ENCODE measurements at places on chromosomes 16 and 17.

DNA sequence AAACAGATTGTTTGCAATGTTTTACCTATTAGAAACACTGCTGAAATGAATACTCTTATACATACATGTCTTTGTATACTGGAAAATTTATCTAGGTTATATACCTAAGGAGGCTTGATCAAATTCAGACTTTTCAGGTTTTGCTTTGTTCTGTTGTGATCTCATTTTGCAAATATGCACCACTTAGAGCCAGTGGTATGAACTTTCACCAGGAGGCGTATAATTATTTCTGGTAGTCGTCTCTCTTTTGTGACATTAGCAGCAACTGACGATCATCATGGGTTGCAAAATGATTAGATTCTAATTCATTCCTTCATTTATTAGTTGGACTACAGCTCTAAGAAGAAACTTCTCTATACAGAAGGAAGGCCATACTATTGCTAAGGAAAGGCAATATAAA is 26.9 kb downstream of the AP1G1 start:
- no peak for DNase-seq

- DNase-seq = no peak
Observed at GRCh38 chr16:8108991-8109509, 481.3 kb downstream of the TMEM114 start.

DNA sequence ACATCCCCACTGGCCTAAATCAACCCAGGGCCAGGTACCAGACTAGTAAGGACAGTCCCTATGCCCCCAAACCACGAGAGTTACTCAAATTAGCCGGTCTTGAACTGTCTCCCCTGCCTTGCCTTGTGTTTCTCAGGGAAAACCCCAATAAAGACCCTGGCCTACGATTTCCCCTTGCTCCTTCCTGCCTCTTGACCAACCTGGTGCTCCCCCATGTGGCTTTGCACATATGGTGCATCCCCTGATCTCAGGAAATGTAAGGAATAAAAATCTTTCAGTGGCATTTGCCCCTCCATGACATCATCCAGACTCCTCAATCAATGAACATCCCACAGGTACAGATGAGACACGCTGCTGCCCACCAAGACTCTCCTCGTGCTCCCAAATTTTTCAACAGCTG is 87.9 kb downstream of the ZNF18 start:
- no peak for DNase-seq

DNA sequence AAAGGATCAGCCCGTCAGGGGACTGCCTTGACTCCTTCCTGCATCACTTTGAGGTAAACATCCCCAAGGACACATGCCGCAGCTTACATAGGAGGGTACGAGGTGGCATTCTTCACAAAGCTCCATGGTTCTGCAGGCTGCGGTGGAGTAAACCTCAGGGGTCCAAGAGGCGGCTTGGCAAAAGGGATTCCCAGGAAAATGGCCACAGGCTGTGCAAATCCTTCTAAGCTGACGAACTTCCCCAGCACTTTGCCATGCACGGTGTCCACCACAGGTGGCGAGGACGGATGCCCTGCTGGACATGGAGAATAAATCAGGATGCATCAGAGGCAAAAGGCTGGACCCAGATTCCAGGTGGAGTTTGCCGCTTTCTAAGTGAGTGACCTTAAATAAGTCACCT is 4.2 kb downstream of the CES1 start:
- no peak for DNase-seq

DNA sequence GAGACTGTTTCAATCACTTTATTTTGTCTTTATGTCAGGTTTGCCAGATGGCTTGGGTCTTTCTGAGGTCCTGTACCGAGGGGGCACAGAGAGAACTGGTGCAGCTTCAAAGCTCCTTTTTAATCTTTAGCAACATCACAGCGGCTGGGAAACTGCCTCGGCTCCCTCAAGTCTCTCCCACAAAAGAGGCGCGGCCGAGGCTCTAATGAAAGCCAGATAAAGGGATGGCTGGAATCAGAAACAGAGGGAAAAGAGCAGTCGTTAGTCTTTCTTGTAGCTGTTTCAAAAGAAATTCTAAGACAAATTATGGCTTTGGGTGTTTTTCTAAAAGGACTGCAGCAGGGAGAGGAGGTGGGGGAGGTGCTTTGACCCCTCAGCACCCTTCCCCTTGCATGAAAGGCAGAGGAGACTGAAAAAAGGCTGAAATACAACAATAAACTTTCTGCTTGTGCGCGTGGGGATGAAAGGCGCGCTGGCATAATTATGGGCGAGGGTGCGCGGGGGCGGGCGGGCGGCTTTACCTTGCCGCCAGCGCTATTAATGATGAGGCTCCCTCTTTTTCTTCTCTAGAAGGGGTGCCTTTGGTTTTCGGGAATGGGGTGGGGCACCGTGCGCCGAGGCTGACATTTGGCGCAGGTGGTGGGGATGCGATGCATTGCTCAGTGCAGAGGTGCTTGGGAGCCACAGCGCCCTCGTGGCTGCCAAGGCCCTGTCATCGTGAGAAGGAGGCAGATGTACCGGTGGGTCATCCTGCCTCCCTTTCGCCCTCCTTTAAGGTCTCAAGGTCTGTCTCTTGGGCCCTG is 22.3 kb upstream of the BRD7 start:
- no peak for DNase-seq

GRCh38 chr17:44220213-44221083 is 973 bp upstream of the UBTF start:
- no peak for DNase-seq

DNA sequence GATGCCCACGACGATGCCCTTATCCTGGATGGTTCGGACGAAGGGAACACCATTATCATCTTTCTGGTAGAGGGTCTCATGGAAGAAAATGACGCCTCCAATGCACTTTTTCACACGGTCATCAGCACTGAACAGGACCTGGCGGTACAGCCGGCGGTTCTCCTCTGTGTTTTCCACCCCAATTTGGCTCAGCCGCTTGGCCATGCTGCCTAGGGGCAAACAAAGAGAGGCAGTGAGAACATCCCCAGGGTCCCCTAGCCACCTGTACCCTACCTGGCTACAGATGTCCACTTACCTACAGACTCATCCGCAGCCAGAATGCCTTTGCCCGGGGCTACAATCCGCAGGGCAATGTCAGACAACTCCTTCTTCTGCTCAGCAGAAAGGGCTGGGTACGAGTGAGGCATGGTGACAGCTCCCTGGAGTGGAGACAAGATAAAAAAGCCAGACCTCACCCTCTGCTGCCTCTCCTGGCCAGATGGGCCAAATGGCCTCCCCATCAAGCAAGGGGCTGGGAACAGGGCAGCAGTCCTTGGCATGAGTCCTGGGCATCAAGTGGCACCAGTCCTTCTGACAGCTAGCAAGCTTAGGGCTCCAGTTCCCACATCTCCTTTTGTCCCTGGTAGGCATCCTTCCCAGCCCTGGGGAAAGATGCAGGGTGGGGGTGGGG is 1.4 kb downstream of the ALDOC start:
- DNase-seq = no peak

- peak; percentile 66 for DNase-seq
Observed at GRCh38 chr17:44779211-44780025, 20.6 kb downstream of the ADAM11 start.

GRCh38 chr17:17782523-17783115 is 54.2 kb downstream of the SREBF1 start:
- DNase-seq = no peak

DNA sequence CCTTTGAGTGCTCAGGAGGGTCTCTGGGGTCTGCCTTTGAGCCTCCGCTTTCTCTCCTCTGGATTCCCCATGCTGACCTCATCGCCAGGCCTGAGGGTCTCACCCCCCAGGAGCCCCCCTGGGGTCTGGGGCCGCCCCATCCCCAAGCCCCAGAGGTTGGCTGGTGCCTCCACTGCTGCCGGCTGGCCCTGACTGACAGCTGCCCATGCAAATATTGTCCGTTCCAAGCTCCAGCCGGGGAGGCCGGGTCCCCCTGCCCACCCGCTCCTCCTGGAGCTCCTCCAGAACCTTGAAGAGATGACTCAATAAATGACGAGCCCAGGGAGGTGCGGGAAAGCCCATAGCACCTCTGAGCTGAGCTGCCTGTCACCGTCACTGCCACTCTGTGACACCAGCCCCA is 173.8 kb downstream of the RBFOX3 start:
- DNase-seq = no peak

GRCh38 chr17:79944251-79944812 is 91.3 kb downstream of the TBC1D16 start:
- DNase-seq = no peak

GRCh38 chr17:51155416-51155815 is 2.1 kb downstream of the NME1 start:
- no peak for DNase-seq

- DNase-seq = peak; percentile 22
Observed at GRCh38 chr17:7886227-7887037, 2.2 kb upstream of the CHD3 start.

DNA sequence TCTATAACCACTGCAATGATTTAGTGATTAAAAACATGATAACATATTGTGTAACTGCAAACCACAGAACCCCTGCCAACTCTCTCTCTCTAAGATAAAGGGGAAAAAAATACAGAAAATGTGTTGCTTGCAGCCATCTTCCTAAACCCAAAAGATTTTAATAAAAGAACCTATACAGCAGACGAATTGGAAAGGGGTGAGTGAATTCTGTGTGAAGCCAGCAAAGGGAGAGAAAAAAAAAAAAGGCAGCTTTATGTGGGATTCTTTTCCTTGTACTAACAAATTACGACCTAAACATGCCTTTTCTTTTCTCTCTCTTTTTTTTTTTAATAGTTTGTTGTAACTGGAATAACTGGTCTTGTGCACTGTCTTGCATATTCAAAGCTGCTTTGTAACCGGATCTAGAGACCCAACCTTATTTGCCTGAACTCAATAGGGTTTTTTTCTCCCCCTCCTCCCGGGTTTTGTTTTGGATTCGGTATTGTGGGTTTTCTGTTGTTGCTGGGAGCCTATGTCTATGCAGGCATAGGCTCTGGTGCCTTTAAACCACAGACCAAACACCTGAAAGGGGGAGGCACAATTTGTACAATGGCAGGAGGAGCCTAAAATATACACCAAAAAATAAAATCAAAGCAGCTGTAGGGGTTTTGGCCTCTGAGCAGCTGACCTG is 7.0 kb upstream of the ZFHX3 start:
- DNase-seq = no peak

DNA sequence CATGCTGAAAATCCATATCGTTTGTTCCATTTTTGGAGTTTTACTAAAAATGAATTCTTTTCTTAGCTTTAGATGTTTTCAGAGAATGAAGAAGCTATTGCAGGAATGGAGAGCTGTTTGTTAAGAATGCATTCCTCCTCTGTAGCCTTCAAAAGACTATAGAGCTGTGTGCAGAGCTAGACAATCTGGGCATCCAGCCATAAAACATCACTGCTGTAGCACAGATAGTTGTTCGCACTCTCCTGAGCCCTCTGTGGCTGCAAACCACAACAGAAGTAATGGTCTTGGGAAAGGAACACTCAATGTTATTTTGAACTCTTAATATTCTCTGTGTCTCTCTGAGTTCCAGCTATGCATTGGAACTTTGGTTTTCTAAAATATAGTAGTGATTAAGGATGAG is 4.9 kb downstream of the TNRC6C start:
- no peak for DNase-seq

DNA sequence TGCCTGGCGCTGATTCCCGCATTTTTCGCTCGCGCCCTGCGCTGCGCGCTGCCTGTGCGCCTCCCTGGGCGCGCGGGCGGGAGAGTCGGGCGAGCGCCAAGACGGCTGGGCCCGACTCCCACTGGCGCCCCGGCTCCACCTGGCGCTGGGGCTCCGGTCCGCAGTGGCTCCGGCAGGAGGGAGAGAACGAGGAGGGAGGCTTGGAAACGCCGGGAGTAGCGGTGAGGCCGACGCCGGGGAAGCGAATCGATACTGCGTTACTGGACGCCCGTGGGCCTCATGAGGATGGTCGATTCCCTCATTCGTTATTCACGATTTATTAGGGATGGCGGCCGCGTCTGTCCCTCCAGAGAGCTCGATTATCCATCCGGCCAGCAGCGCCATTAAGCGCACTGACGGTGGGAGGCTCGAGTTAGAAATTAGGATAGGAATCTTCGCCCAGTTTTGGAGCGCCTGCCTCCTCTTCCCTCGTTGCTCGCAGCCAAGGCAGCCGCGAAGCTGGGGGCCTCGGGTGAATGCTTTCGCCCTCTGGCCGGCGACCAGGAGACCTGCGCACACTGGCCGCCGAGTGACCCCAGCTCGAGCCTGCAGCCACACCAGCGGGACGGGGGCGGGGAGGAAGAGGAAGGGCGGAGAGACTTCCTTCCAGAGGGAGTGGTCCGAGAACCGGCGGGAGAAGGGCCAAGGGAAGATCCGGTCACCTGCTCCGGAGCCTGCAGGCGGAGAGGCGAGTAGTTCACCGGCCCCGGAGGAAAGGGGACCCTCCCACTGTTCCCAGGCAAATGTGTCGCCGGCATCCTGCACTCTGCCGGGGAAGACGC is 1.3 kb upstream of the PCGF2 start:
- DNase-seq = no peak

GRCh38 chr17:31570951-31571892 is 179.7 kb downstream of the RAB11FIP4 start:
- DNase-seq = no peak

DNA sequence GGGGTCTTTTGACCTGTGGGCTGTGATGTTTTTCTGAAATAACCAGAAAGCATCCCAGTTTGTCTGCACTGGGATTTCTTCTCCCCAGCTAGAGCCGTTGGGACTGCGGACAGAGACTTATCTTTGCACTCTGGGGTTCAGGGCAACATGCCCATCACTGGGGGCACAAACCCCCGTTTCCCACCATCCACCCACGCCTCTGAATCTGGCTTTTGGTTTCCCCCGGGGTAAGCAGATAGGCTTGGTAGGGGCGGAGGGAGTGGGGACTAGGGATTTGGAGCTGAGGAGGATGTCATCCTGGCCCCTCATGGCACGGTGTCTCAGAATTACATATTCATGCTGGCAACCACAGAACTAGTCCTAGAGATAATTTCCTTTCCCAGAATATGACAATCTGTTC is 68.6 kb downstream of the CCDC182 start:
- DNase-seq = no peak

DNA sequence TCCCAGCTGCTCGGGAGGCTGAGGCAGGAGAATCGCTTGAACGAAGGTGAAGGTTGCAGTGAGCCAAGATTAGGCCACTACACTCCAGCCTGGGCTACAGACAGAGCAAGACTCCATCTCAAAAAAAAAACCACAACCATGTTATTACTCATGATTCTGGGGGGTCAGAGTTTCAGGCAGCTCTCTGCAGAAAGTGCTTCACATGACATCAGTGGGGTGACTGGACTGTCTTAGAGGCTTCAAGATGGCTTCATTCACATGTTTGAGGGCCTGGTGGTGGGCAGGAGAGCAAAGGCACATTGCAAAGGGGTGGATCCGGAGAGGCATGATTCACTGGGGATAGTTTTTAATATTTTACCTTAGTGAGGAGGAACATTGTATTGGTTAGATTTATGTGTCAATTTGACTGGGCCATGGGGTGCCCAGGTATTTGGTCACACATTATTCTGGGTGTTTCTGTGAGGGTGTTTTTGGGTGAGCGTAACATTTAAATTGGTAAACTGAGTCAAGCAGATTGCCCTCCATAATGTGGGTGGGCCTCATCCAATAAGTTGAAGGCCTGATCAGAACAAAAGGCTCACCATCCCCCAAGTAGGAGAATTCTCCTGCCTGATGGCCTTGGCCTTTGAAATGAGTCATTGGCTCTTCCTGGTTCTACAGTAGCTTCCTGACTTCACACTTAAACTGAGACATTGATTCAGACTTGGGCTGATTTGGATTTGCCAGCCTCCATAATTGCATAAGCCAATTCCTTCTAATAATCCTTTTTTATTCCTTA is 109.8 kb downstream of the GOSR1 start:
- no peak for DNase-seq

- no peak for DNase-seq
Observed at GRCh38 chr16:18827890-18828289, 26.5 kb upstream of the ARL6IP1 start.
